ENCODE measurements at places on chromosomes 11 and 22.

DNA sequence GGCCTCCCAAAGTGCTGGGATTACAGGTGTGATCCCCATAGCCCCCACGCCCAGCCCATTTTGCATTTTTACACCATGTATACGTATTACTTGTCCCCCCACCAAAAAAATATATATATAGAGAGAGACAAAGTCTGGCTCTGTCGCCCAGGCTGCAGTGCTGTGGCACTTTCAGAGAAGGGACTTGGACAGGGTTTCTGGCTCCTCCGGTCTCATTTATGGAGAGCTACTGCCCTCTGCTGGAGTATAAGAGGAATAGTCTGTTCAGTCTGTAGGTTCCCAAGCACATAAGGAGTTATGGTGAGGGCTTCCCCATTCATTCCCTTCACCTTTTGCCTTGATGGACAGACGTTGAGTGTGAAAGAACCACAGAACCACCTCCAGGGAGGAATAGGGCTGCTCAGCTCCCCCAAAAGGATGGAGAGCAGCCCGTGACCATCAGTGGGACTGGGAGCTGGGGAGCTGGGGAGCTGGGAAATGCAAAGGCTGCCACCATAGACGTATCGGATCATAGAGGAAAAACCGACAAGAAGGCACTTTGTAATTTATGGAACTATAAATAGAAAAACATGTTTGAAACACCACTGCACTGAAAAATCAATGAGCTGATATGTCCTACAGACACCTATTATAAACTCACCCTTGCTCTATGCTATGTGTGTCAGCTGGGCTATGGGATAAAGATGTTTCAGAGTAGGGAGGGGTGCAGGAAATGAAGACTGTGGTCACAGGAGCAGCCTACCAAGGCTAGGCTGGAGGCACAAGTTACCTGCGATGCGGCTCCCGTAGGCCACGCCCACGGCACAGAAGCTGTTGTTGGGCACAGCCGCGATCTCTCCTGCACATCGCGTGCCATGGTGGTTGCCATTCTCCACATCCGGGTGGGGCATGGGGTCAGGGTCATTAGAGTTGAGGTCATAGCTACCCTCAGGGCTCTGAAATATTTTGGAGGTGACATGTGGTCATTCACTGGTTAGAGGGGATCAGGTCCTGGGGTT lies 5.2 kb downstream of the PCSK7 start:
- peak; percentile 44 for DNase-seq

DNA sequence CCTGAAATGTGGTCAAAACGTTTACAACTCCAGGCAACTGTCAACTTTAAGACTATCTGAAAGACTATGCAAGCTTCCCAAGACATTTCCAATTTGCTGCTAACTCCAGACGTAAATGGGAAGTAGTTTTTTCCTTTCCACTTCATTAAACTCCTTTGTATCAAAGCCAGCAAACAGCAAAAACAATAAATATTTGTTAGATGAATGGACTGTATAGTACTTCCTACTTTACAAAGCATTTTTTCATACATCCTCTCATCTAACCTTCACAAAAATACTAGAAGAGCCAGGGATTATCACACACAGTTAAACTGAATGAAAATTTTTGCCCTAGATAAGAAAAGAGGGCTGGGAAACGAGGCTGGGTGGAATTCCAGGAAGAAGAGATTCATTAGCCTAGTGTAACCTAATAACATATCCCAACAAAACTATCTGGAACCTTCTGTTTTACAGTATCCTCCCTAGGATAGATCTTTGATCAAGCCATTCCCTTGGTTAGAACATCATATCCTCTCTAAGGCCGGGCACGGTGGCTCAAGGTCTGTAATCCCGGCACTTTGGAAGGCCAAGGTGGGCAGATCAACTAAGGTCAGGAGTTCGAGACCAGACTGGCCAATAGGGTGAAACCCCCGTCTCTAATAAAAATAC lies 10.4 kb downstream of the NUP98 start:
- DNase-seq, result no peak

DNA sequence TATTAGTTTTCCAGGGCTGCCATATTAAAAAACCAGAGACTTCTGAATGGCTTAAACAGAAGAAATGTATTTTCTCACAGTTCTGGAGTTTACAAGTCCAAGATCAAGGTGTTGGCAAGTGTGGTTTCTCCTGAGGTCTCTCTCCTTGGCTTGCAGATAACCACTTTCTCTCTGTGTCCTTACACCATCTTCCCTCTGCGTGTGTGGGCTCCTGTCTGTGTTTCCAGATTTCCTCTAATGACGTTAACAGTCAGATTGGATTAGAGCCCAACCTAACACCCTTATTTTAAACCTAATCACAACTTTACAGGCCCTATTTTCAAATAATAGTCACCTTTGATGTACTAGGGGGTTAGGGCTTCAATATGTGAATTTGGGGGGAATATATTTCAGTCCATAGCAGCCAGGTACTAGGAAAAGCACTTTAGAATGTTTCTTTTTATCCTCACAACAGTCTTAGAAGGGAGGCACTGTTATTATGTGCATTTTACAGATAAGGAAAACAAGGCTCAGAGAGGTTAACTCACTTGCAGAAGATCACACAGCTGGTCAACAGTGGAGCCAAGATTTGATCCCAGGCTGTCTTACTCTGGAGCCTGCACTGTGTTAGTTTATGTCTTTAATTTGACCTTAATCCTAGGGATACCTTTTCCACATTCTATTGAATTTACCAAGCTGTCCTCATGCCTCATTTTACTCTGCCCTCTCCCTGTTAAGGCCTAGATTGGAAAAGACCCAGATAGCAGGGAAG lies 116.4 kb upstream of the CRYBB3 start:
- DNase-seq, result no peak

DNA sequence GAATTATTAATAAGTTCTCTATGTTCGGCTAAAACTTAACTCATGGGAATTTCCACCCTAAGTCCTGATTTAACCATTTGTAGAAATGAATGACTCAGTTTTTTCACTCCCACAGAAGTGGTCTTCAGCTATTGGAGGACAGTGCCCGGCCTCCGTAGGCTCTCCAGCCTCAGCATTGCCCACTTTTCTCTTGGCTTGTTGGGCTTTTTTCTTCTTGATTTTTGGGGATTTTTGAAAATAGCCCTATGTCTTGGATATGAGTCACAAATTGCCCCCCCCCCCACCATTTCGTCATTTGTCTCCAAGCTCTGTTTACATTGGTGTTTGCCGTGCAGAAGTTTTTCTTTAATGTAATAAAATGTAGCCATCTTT lies 66.7 kb downstream of the PACS1 start:
- DNase-seq, result no peak

- DNase-seq, result no peak
Measured at GRCh38 chr11:20275987-20276965, 87.2 kb upstream of the HTATIP2 start.

DNA sequence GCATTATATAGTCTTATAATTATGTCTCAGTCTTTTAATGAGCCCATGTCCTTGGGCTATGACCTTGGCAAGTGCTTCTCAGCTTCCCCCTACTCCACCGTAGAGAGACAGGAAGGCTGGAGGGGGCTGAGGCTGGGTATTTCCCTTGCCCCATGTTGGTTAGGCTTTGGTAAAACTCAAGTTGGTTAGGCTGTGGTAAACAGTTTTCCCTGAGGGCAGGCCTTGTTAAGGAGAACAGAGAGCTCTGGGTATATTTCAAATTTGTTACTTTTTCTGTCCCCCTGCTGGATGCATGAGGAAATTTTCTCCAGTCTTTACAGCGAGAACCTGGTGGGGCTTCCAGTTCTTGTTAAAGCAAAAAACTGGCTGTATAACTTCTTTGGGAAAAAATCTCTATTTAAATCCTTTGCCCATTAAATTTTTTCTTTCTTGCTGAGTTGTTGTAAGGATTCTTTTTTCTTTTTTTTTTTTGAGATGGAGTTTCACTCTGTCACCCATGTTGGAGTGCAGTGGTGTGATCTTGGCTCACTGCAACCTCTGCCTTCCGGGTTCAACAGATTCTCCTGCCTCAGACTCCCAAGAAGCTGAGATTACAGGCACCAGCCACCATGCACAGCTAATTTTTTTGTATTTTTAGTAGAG lies 12.2 kb upstream of the DCHS1 start:
- DNase-seq, result no peak

GRCh38 chr11:105156231-105156630 lies 16.7 kb upstream of the CARD18 start:
- no peak for DNase-seq

DNA sequence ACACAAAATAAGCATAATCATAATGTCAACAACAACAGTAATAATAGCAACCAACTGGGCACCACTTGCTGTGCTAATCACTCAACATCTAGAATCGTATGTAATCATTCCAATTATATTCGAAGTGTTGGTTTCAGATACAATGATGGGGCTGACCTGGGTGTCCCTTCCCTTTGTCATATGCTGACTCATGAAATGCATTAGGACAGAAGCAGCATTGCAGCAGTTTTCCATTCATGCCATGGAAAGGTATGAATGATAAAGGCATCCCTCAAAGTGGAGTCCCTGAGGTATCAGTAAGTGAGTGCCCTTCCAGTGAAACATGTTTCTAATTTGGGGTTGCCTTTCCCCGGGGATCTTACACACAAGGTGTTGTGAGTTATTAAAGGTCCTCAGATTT lies 46.3 kb upstream of the ANO3 start:
- DNase-seq, result no peak

GRCh38 chr11:8597182-8597581 lies 3.2 kb upstream of the STK33 start:
- no peak for DNase-seq

GRCh38 chr11:8356216-8356615 lies 92.5 kb upstream of the LMO1 start:
- no peak for DNase-seq

GRCh38 chr11:19631712-19632498 lies 80.7 kb upstream of the NAV2 start:
- no peak for DNase-seq
